ENCODE measurements at places on chromosomes 2 and 18.

DNA sequence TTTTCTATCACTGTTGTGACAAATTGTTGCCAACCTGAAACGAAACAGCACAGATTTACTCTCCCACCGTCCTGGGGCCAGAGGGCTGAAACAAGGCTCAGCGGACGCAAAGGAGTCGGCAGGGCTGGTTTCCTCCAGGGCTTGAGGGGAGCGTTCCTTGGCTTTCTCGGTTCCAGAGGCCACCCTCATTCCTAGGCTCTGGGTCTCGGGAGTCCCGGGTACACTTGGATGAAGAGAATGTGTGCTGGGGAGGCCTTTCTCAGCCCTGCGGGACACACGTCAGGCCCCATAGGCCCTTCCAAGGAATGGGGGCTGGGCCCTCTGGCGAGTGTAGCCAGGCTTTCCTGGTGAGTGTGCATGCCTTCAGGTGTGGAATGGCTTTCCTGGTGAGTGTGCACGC lies 287.3 kb upstream of the HS6ST1 start:
- DNase-seq, result no peak

GRCh38 chr2:110877031-110877827 lies 144.9 kb downstream of the ACOXL start:
- no peak for DNase-seq

GRCh38 chr18:53131001-53131400 lies 791.0 kb downstream of the DCC start:
- no peak for DNase-seq

GRCh38 chr18:3816610-3817363 lies 366.8 kb downstream of the TGIF1 start:
- no peak for DNase-seq

- DNase-seq, result peak; percentile 14
Observed at GRCh38 chr2:190119257-190119656, 56.7 kb upstream of the MSTN start.
